Stimulated activated CD4-positive, alpha-beta T cell treated with anti-CD3 and anti-CD28 coated beads, Interleukin-4, amount 100 ng/mL, for 1 hour (primary cell): ENCODE measurements at places on chromosomes 1 and 21.

GRCh38 chr1:245378745-245379144 is 224.0 kb downstream of the KIF26B start:
- no peak for DNase-seq

DNA sequence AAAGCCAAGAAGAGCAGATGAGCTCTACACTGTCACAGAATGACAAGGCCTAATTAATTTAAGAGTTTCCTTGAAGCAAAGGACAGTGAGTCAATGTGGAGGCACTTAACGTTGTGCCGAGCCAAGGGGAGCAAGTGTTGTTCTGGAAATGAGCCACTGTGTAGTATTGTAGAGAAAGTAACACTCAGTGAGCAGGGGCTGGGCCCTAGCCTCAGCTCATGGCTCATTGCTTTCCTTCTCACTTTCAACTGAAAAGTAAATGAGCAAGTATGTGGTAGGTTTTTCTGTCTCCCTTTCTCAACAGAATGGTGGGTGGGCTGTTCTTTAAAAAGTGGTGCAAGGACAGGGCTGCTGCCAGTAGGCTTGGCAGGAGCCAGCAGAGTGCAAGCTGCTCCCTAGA is 11.8 kb upstream of the KIAA0040 start:
- no peak for DNase-seq

- DNase-seq, result no peak
These were observed 37.3 kb downstream of the COL24A1 start for GRCh38 chr1:86119214-86119764.

DNA sequence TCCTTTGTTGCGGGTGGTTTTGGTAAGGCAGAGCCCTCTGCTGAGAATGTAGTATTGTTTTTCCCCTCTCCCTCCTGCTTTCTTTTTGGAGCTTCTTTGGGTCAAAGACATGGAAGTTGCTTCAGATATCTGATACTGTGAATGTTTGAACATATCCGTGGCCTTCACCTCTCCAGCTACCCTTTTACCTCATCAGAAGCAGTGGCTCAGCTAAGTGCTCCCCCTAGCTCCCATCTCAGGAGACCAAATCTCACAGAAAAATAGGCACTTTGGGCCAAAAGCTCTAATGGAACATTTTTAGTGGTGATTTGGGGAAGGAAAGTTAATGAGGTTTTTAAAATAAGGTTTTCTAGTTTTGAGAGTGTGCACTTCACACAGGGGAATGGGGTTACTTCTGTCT is 6.3 kb downstream of the TMEM200B start:
- DNase-seq, result no peak

DNA sequence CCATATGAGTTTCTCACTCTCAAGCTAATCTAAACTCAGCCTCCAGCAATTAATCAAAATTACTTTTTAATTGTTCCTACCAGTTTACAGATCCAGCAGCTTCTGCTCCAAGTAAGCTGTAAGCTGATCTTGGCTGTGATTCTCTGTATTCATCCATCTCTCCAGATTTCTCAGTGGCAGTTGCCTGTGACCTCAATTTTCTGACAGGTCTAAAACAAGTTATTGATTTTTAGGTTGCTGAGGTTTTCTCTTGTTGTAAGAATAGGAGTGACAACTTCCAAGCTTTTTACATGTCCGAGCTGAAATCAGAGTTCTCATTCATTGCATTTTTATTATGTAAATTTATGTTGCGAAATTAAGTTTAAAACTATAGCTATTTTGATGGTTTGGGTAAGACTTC is 1044.4 kb downstream of the PLA2G4A start:
- no peak for DNase-seq

GRCh38 chr1:85471558-85471957 is 6.6 kb upstream of the DDAH1 start:
- no peak for DNase-seq

GRCh38 chr1:212040629-212041412 is 5.3 kb downstream of the DTL start:
- DNase-seq, result no peak

- DNase-seq, result no peak
These were observed 1.5 kb downstream of the GSTM2 start for GRCh38 chr1:109669246-109669948.

DNA sequence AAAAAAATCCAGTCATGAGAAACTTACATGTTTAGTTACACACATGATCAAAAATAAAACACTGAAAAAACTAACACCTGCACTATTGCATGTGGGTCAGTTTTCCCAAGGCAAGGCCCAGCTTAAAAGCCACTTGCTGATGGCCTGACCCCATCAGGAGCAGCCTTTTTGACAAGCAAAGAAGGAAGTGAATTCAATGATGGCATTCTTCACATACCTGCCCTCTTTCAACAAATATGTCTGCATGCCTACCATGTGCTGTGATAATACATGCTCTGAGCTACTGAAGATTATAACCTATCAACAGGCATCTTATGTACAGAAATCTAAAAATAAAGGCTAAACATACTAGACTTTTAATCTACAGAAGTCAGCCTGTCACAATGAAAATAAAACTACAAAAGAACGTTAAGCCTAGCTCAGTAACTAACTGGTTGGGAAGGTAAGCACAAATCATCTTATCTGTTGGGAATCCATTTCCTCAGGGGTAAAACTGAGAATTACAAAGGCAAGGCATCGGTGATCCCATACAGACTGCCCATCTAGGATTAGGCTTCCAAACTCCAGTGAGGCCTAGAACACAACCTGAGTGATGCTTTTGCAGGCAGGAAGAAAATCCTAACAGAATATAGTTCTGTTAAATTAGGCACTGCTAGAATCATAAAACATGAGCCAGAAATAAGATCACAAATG is 14.5 kb downstream of the SORT1 start:
- no peak for DNase-seq

DNA sequence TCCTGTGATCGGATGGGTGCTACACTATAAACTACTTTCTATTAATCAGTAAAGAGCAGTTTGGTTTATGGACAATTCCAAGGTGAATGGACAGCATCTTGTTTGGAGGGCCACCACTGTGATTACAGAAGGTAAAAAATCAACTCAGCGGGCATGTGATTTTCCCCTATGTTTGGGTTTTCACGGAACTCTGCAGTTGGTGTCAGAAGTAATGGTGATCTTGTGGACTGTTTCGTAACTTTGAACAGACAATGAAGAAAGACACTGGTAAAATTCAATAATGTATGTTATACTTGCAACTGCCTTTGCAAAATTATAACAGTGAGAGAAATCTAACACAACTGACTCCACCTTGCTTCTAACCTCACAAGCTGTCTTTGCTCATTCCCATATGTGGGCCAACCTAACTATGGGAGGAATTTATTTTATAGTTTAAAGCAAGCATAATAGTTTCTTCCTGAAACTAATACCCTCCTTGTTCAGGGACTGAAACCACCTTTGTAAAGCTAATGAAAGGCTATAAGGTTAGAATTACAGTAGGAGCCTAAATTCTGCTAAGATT is 53.2 kb downstream of the TRIM33 start:
- DNase-seq, result no peak

DNA sequence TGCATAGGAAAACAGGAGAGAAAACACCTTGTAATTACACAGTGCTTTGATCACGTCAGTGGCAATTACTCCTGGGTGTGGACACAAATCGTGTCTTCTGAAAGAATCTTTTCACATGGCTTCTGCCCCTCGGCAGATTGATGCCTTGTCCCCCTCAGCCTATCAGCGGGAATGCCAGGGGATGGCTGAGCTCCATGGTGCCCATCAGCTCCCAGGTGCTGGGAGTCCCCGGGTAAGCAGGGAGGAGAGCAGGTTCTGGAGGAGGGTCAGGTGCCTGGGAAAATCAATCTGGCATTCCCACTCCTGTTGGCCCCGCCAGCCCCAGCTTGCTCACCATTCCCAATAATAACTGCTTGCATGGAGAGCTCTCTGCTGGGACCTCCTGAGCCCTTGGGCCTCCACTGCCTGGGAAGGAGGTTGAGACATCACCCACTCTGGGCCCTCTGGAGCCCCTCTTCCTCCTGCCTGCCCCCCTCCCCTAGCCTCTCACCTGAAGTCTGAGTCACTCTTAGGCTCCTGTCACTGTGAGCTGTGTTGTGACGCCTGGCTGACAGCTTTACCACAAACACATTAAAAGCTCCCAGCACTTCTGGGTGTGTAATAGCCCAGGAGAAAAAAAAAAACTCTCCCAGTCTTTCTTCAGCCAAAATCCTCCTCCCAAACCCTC is 4.9 kb downstream of the CAMK2N1 start:
- no peak for DNase-seq
